ENCODE measurements at places on chromosomes 4 and X.

- no peak for DNase-seq
Measured at GRCh38 chr4:181566490-181566889, 676.7 kb upstream of the TENM3 start.

DNA sequence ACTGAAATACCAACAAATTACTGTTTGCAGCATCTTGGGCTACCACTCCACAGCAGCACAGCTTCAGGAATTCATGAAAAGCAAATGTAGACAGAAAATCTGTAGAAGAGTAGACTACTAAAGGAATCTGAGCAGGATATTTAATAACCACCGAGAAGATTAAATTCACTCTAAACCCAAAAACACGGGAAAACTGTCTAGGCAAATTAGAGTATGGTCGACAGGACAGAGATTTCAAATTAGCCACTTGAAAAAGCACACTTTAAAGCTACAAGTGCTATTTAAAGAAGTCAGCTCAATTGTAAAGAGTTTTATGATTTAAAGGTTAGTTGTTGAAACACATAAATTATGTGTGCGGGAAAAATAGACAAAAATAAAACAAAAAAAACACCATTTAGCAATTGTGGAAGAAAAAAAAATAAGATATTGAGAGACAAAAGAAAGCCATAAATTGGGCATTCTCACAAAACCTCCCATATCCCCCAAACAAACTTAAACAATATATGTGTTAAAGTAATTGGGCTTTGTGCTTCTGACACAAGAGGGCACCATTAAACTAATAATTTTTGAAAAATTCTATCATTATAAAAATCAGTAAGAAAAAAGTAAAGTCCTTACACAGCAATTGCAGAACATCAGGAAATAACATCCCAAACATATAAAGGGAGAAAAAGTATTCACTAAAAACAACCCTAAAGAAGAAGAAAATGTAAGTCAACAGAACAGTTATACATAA lies 880.8 kb downstream of the TECRL start:
- DNase-seq = no peak

DNA sequence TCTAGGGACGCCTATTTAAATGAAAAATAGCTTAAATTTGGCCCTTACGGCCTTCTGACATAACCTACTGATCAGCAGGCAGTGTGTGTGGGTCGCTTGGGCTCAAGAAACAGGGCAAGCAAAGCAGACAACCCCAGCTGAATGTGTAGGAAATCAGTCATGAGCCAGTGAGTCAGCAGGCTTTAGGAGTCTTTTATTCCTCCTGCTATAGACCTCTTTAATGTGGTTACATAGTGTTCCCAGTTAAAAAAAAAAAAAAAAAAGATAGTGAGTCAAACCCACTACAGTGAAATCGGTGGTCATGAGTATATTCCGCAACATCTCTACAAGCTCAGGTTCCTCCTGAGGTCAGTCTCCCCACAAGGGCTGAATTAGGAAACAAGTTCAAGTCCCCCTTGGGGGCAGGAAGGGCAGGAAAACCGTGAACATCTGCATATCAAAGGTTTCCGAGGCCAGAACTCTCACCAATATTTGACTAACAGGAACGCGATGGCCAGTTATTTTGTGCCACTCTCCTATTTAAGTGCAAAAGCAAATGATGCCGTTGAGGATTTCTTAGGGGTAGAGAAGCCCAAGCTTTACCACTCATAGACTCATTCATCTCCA lies 32.7 kb downstream of the ACSL1 start:
- peak; percentile 28 for DNase-seq

GRCh38 chr4:29711226-29711625 lies 1008.9 kb upstream of the PCDH7 start:
- no peak for DNase-seq

DNA sequence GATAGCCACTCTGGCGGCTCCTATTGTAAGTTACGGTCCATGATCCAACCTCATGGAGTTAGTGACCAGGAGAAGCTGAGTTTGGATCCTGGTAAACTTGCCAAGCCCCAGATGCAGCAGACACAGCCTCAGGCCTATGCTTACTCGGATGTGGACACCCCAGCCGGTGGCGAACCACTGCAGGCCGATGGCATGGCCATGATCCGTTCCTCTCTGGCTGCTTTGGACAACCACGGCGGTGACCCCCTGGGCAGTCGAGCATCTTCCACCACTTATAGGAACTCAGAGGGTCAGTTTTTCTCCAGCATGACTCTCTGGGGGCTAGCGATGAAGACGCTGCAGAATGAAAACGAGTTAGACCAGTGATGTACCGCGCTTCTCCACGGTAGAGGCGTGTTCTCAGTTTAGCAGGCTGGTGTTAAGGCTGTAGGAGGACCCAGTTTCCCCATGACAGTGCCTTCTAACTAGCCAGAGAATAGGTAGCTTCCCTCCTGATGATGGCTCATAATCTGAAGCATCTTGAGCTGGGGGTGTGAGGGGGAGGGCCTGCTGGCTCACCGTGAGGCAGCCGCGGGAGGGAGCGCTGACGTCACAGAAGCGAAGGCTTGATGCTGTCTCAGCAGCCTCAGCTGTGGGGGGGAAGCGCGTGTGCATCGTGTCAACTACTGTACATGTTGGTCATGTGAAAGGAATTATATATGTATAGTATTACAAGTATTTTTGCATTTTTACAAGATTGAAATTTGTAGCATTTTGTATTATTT lies 31.1 kb downstream of the ZBTB49 start:
- DNase-seq = no peak

- peak; percentile 90 for DNase-seq
Measured at GRCh38 chrX:46903458-46904242, 8.6 kb upstream of the JADE3 start.

DNA sequence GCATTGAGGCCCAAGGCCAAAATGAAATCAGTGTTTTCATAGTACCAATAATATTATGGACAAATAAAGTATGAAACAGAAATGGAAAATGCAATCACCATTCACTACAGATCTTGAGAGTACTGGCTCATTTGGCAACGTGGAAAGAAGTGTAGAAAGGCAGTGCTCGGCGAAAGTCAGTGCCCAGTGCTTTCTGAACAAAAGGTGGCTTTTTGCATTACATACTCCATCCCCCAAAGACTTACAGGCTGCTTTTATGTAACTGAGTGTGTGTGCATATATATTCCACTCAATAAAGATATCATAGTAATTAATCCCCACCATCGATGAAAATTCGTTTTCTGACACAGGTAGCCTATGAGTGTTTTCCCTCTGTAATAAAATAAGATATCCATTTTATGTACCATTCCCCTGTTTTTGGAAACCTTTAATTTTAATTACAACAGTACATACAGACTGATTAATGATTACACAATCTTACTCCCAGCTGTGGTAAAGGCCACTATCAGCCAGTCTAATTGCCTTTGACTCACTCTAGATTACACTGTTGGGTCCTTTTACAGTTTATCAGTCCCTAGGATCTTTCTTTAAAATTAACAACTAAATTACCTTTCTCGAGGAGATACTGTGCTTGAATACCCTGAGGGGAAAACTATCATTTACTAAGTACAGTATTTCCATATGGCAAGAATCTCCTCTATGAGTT lies 65.9 kb downstream of the MAD2L1 start:
- DNase-seq = no peak

- DNase-seq = no peak
Measured at GRCh38 chrX:147908106-147908505, 3.6 kb upstream of the FMR1 start.

- no peak for DNase-seq
Measured at GRCh38 chr4:31370866-31371465, 650.8 kb downstream of the PCDH7 start.

DNA sequence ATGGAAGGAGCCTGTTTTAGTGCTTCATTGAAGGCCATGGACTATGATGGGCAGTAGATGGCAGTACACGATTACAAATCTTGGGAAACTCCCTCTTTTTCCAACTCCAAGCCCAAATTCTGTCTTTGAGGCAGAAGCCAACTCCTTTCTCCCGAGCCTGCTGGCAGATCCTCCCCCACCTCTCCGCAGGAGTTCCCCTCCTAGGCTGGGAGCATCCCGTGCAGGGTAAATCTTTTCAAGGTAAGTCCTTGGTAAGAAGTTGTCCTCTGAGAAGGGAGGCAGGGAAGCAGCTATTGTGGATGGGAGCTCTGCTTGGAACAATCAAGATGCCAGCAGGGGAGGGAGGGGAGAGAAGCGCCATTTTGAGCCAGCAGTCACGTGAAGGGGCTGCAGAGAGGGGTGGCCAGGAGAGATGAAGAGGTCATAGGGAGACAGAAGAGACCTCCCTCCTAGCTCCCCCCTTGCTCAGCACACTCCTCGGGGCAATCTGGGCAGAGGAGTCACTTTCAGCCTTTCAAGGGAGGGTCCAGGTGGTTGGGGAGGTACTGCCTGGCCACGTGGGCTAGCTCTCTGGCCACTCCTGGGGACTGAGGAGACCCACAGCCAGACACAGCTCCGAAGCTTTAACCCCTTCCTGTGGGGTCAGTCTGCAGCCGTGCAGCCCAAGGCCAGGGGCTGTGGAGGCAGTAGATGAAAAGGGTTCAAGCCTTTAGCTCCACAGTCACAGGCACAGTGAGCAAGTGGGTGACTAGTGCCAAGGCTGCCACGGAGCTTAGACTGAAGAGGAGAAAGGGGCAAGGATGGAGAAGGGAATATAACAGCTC lies 9.6 kb downstream of the CC2D2A start:
- DNase-seq = no peak

GRCh38 chr4:169800541-169800940 lies 42.8 kb upstream of the HPF1 start:
- DNase-seq = no peak

DNA sequence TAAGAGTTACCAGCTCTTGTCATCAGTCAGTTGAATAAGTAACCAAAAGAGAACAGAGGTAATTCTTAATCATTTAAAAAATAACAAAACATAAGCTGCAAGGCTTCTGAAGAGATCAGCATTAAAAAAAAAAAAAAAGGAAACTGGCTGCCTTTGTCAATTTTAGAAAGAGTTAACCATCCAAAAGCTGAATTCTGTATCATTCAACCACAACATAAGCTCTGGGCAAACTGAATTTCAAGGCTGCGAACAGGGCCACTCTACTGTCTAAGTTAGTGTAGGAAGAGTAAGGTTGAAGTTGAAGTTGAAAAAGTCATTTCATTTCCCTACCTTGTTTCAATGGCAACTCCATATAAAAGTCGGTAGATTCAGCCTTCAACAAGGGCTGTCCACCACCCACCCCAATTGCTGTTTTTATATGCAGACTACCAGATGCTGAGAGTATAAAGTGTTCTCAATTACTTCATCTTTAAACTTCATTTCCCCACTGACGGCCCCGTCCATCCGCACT lies 1.1 kb upstream of the LIN54 start:
- DNase-seq = no peak

GRCh38 chrX:123181233-123181914 lies 2.7 kb upstream of the GRIA3 start:
- no peak for DNase-seq

DNA sequence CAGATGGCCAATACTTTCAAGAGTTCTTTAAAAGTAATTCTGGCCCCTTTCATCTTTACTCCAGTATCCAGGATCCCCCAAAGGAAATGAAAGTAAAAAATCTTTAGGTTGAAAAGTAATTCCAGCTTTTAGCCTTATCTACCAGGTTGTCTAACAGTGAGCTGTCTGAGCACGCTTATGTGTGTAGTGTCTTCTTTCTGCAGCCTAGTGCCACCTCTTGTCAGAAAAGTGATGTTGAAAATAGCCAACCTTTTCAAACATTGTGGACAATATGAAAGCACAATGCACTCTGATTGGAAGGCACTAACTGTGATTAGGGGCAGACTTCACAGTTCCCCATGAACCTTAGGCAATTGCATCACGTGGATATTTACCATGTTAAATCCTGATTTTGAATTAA lies 92.1 kb downstream of the RELL1 start:
- no peak for DNase-seq

- DNase-seq = peak; percentile 79
Measured at GRCh38 chr4:85127653-85128052, 161.2 kb upstream of the WDFY3 start.

DNA sequence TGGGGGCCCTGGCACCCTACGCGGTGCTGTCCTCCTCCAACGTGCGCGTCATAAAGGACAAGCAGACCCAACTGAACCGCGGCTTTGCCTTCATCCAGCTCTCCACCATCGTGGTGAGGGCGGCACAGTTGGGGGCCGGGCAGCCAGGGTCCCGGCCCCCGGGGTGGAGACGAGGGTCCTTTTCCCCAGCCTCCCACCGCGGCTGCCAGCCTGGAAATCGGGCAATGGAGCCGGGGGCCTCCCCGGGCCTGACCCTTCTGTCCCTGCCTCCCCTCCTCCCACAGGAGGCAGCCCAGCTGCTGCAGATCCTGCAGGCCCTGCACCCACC lies 13.7 kb upstream of the UBA1 start:
- DNase-seq = peak; percentile 63

GRCh38 chrX:134173541-134174272 lies 63.3 kb upstream of the CCDC160 start:
- DNase-seq = peak; percentile 74

GRCh38 chrX:46572340-46572936 lies 1.1 kb upstream of the CHST7 start:
- DNase-seq = no peak

DNA sequence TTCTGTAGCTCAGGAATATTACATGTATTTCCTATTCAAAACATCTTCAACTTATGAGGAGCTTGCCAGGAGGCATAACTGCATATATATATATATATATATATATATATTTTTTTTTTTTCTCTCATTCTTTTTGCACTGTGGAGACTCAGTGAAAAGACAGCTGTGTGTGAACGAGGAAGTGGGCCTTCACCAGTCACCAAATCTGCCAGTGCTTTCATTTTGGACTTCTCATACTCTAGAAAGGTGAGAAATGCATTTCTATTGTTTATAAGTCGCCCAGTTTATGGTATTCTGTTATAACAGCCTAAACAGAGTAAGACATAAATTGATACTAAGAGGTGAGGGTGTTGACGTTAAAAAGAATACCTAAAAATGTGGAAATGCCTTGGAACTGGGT lies 710.6 kb downstream of the TRAM1L1 start:
- DNase-seq = no peak

DNA sequence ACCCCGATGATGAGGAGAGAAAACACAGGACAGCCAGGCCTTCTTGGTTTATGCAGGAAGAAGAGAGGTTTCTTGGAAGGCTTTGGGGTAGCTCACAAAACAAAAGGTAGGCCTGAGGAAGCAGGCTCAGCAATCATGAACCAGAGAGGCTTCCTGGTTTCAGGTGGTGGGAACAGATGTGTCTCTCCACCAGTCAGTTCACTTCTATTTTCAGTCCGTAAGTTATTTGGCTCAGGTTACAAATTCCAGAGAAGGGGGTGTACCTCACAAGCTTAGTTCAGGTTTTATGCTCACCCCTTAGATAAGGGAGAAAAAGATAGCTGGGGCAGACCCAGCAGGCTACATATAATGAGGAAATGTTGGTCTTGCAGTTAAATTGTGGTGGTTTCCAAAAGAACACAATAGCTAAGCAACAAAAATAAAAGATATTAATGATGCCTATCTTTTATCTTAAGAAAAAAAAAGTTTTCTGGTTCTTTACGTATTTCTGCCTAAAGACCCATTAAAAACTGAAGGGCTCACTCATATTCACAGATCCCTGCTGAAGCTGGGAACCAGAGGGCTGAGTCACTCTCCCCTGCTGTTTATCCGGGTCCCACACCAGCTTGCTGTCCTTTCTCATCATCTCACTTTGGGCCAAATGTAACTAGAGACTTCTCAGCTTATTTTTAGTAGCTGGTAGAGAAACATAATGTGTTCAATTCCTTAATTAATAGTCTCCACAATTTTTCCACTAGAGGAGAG lies 177.0 kb downstream of the CAMK2D start:
- DNase-seq = no peak

GRCh38 chrX:2314831-2315365 lies 185.9 kb downstream of the DHRSX start:
- no peak for DNase-seq

- no peak for DNase-seq
Measured at GRCh38 chr4:168361365-168362024, 42.9 kb upstream of the DDX60 start.

GRCh38 chrX:12877386-12877785 lies 10.5 kb downstream of the TLR7 start:
- no peak for DNase-seq

Data from spleen (tissue), 13 donors.